Esophagus squamous epithelium (tissue), 5 donors: ENCODE measurements at places on chromosomes 7 and 10.

DNA sequence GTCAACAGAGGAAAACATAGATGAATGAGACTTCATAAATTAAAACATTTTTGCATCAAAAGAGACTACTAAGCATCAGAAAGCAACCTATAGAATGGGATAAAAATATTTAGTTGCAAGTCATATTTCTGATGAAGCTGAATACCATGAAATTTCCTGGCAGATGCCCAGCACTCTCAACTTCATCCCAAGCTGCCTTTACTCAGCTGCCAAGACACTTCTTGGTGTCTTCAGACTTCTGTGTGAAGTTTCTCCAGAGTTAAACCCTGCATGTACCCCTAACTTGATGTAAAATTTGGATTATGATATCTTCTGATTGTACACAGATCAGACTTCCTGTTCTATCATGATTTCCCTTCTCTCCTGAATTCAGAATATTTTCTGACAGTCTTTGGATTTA is 73.2 kb downstream of the AKR1C4 start:
- DNase-seq, result no peak

DNA sequence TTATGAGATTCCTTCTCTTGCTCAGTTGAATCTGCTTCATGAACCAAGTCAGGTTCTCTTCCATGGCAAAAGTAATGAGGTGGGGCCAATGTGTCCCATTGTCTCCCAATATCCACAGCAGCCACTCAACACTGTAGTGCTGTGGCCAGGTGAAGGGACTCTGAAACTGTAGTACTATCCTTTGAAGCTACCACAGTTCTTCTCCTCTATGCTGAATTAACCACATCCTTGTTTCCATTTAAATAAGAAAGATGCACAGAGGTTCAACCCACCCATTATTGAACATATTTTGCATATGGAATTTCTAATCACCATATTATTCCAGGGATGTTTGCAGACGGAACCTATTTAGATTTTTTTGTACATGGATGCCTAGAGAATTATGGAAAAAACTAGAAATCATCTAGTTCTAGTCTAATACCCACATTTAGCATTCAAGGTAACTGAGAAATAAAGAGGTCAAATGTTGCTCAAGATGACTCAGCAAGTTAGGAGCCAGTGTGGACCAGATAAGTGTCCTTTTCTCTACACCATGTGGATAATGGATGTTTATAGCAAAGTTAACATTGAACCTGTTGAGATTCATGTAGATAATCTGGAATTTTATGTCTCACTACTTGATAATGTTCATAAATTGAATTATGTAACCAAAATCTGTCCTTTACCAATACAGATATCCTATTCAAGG is 64.5 kb downstream of the LRRTM3 start:
- DNase-seq, result no peak

DNA sequence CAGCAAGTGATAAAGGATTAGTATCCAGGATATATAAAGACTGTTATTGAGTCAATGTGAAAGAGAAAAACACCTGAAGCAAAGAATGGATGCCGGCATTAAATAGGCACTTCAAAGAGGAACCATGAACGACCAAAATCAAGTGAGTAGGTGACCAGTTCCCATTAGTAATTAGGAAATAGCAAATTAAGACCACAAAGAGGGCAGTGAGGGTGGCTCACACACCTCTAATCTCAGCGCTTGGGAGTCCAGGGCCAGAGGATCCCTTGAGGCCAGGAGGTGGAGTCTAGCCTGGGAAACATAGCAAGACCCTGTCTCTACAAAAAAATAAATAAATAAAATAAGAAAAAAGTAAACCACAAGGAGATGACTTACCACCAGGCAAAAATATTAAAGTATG is 1.5 kb upstream of the ANTXRL start:
- no peak for DNase-seq

GRCh38 chr7:157565201-157565626 is 228.4 kb downstream of the DNAJB6 start:
- no peak for DNase-seq

GRCh38 chr10:37707829-37708578 is 149.4 kb downstream of the ZNF248 start:
- no peak for DNase-seq

DNA sequence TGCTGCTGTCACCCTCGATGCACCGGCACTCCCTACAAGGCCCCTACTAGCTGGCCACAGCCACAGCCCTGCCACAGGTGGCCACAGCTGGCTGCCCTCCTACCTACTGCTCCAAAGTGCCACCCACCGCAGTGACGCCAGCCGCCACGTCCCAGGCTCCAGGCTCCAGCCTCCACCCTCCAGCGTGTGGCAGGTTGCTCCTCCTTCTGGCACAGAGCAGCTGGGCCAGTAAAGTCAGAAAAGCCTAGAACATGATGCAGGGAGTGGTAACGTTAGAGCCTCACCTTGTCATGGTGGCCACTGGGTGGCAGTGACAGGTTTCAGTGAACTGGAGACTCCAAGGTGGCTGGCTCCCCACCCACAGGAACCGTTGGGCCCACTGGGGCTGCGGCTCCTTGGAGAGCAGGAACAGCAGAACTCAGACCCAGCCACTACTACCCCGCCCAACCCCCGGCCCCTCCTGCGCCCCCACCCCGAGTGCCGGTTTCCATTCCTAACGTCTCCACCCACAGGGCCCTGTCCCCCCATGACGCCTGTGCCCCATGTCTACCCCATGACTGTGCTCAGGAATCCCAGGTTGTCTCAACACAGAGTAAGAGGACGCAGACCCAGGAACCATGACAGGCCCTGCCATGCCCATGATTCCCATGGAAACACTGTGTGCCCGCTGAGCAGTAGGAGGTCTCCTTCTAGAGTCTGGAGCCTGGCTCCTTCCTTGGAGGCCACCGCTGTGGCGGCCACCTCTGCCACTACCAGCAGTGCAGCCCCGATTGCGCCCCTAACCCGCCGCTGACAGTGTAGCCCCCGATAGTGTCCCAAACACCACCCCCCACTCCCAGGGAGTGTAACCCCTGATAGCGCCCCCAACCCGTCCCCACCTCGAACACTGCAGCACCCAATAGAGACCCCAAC is 52.3 kb upstream of the ZNF33B start:
- DNase-seq, result no peak

GRCh38 chr7:142228537-142229104 is 29.2 kb downstream of the PRSS58 start:
- DNase-seq, result no peak

DNA sequence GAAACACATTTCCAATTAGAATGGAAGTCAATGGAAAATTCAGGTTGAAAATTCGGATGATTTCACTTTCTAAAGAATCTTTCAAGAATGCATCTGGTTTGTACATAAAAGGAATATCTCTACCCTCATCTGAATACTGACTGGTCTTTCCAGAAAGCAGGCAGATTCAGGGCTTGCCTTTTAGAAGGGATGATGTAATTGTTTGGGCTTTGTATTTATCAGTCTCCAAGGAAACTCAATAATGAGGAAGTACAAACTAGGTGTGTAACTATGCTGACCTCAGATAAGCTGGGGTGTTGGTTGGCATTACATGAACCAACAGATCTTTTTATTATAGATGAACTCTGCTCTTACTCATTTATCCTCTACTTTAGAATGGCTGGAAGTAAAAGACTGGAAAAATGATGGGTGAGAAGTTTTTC is 24.1 kb downstream of the PDLIM1 start:
- no peak for DNase-seq

DNA sequence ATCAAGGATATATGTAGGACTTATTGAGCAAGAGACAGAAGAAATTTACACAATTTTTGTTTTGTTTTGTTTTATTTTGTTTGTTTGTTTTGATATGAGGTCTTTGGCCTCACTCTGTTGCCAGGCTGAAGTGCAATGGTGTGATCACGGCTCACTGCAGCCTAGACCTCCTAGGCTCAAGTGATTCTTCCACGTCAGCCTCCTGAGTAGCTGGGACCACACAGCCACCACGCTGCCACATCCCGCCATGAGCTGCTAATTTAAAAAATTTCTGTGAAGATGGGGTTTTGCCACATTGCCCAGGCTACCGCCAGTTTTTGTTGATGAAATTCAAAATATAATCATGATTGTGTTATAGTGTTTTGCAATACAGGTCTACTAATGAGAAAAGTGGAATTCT is 54.9 kb downstream of the ZNF487 start:
- DNase-seq, result no peak

GRCh38 chr10:3668276-3668965 is 116.6 kb downstream of the KLF6 start:
- DNase-seq, result no peak

DNA sequence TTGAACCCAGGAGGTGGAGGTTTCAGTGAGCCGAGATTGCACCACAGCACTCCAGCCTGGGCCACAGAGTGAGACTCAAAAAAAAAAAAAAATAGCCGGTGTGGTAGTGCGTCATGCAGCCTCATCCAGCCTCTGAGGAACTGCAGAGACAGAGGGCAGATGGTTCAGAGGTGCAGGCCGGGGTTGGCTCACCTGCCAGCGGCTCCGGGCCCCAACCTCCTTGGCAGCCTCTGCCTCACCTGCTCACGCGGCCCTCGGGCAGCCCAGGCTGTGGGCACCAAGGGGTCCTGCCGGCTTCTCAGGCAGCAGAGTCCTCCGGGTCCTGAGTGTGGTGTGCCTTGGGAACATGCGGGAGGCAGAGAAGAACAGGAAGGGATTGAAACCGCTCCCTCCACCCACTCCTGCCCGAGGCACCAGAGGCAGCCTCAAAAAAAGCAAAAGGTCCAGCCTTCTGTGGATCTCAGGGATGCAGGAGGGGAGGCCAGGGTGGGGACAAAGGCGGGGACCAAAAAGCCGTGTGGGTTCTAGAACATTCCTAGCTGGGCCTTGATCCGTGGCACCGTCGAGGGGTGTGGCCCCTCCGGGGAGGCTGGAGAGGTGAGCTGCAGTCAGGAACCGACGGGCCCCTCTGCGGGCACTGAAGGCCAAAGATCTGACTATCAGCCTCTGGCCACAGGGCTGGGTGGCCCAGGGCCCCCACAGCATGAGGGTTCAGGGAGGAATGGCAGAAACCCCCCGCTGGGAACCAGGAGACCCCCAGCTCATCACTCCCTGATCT is 55.4 kb upstream of the DNAJB6 start:
- no peak for DNase-seq

DNA sequence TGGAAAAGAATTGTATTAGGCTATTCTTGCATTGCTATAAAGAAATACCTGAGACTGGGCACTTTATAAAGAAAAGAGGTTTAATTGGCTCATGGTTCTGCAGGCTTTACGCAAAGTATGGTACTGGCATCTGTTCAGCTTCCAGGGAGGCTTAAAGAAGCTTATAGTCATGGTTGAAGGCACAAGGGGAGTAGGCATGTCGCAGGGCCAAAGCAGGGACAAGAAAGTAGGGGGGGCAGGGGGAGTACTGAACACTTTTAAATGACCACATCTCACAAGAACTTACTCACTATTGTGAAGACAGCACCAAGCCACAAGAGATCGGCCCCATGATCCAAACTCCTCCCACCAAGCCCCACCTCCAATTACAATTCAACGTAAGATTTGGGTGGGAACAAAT is 152.5 kb upstream of the PHF14 start:
- no peak for DNase-seq

DNA sequence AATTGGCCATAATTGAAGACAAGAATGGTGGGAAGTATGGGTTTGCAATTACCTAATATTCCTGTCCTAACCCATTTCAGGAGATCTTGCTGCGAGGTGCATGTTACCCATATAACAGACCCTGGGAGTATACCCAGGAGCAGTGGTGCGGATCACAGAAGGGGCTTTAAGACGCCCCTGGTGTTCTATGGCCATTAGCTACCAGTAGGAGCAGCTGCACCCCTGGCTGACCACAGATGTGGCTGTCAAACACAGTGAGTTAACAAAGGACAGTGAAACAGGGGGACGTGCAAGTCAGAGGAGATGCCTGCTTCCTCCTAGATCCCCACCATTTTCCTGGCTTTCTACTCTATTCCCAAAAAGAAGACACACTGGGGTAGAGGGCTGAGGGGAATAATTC is 25.2 kb downstream of the AOC1 start:
- no peak for DNase-seq

DNA sequence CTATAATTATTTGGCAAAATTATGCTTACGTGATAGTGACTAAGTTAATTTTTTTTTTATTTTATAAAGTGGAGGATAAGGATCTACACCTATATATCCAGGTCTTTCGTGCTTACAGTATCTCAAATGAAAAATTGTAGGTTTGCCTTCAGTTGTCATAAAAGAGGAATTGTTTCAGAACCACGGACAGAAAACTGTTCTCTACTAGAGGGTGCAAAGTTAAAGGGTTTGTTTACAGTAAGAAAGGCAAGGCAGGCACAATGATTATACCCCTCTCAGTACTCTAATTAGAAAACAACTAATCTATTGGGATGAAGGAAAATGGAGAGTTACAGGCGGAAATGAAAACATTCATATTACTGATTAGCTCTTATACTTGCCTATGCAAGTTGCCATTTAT is 1.5 kb downstream of the PCLO start:
- no peak for DNase-seq

DNA sequence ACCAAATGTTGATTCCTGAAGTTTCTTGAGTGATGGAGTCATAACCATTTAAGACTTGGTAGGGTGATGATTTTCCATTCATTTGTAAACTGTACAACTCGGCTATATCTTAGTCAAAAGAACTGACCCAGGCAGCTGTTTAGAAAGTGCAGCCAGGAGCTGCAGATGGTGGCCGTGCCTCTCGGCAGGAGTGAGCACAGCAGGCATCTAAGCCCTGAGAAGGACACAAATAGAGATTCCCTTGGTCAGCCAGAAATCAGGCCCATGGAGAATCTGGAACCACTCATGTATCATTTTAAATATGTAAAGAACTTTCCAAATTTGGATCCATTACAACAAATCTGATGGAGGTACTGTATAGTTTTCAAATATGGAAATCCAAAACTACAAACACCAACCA is 177.0 kb upstream of the AKR1E2 start:
- DNase-seq, result no peak

DNA sequence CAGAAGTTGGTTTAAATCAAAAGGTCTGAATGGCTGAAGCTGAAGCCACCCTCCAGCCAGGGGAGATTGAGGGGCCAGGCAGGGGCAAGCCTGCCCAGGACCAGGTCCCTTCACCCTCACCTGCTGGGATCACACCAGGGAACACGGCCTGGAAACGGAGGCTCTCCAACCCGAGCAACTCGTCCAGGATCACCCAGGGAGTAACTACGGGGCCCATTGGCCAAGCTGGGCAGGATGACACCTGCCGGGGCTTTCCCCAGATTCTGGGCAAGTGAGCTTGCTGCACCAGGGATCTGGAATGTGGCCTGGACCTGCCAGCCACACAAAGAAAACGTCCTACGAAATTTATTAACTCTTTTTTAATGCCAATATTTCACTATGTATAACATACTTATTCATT is 30.4 kb upstream of the PPP2R2D start:
- DNase-seq, result no peak

GRCh38 chr10:132118366-132118765 is 52.6 kb downstream of the JAKMIP3 start:
- no peak for DNase-seq
